Motor neuron (in vitro differentiated cells): ENCODE measurements at places on chromosomes 2 and 18.

GRCh38 chr2:58516695-58517094 is 275.6 kb upstream of the FANCL start:
- no peak for ATAC-seq

DNA sequence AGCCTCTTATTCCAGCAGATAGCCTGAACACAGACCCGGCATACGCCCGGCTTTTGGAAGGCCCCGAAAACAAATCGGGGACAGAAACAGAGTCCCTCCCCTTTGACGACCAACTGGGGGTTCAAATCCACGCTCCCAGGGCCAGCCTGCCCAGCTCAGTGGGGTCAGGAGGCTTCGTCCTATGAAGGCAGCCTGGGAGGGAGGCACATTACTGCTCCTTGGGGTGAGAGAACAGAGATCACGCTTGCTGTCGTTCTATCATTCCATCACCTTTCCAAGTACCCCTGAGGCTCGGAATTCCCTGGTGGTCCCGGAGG is 208.8 kb upstream of the SALL3 start:
- ATAC-seq, result no peak

DNA sequence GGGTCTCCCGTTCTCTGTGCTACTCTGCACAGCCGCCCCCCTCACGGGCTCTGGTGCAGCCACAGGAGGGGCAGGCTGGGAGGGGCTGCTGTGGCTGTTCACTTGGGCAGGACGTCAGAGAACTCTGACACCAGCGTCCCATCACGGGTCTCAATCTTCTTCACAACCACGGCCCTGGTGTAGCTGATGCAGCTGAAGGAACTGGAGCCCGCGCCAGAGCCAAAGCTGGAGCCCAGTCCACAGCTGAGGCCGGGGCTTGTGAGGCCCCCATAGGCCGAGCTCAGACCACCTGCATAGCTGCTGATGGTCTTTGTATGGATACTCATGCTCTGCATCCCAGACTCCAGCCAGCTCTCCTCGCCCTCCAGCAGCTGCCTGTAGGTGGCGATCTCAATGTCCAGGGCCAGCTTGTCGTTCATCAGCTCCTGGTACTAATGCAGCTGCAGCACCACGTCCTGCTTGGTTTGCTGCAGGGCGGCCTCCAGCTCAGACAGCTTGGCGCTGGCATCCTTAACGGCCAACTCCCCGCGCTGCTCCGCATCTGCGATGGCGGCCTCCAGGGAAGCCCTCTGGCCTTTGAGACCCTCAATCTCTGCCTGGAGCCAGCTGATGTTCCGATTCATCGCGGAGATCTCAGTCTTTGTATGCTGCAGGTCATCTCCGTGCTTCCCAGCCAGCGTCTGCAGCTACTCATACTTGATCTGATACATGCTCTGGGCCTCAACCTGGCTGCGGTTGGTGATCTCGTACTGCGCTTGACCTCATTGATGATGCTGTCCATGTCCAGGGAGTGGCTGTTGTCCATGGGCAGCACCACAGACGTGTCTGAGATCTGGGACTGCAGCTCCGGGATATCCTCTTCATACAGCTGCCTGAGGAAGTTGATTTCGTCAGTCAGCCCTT is 7.4 kb upstream of the DUSP19 start:
- no peak for ATAC-seq

GRCh38 chr2:105736145-105736544 is 8.6 kb upstream of the NCK2 start:
- ATAC-seq, result no peak

DNA sequence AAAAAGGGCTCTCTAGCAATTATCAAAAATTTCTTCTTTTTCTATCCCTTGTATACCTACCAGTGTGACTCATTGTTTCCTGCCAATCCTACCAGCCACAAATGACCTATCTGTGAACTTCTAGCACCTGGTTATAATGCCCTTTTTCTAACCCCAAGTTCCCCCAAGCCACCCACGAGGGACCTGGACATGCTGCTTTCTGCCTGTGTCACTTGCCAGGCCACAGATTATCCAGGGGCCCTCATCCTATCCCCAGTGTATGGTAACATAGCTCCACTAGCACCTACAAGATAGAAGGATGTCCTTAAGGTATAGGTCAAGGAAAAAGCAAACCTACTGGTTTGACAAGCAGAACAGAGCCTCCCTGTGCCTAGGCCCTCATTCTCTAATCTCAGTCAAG is 26.8 kb downstream of the AAK1 start:
- ATAC-seq, result no peak

GRCh38 chr2:226308986-226309385 is 490.6 kb downstream of the IRS1 start:
- peak; percentile 88 for ATAC-seq

DNA sequence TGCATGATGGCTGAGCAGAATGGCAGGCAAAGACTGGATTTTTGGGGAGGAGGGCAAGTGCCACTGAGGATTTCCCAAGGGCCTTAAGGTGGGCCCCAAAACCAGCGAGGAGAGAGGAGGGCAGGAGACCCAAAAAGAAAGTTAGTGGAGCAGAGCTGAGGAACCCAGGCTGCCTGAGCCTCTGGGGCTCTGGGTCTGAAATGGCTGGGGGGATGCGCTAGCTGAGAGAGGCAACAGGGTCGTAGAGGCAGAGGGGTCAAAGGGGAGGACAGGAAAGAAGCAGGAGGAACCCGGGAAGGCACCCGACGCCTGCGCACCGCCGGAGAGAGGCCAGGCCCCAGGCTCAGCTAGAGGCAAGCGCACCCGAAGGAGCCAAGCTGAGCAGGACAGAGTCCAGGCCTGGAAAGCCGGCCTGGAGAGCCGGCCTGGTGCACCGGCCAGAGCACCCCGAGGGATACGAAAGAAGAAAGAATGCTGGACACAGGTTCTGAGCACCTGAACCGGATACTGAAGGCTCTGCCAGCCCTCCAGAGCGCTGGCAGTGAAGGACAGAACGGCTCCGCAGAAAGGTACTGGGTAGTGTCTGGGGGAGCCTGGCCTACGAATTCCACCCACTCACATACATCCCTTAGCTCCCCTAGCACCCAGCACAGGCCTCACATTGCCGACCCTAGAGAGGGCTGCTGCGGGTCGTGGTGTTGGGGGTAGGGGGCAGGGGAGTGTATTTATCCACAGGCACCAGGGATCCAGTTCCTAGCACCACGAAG is 39.5 kb upstream of the ATP6V1B1 start:
- no peak for ATAC-seq

DNA sequence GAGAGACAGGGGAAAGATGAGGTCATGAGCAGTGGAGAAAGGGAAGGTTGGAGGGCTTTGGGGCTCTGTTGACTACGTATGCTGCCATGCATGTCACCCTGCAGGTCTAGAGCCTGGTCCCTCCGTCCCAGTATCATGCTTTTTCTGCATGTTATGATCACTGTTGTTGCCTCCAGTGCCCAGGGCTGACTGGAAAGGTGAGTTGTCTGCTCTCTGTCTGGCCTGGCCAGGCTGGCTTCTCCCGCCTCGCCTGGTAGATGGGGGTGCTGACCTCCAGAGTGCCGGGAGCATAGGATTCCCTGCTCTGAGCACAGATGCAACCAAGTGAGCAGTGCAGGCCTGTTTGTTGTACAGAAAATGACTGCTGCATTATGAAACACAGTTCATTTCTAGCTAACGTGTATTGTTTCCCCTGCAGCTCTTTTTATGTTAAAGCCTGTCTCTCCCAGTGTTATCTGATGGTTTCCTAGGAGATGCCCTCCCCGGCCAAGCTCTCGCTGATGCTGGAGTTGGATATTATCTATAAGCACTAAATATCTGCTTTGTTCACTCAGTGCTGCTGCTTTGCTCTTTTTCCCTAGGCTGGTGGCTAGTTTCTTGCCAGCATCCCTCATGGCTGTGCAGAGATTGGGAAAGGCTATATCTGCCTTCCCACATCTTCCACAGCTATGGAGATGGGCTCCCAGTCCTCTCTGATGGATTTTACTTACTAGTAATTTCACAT is 158.2 kb downstream of the TDRD15 start:
- peak; percentile 87 for ATAC-seq

GRCh38 chr2:42386682-42387081 is 25.7 kb upstream of the COX7A2L start:
- ATAC-seq, result no peak

DNA sequence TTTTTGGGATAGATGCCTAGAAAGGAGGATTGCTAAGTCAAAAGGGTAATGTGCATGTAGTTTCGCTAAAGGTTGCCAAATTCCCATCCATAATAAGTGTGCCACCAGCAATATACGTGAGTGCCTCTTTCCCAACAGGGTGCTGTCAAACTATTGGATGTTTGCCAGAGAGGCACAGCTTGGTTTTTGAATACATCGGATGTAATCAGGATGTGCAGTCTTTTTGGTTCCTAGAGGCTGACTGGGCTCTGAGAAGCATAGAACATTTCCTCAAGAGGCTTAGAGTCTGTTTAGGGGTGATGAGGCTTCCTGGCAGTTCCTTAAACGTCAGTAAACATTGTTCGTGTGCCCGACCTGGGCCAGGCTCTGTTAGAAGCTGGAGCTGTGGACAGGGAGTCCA is 28.0 kb downstream of the AGAP1 start:
- no peak for ATAC-seq
